ENCODE measurements at places on chromosomes 13 and 19.

GRCh38 chr13:100875392-100876043 lies 200.9 kb upstream of the TMTC4 start:
- peak; percentile 90 for DNase-seq

- no peak for DNase-seq
These were observed 5.5 kb downstream of the UPK1A start for GRCh38 chr19:35671818-35672217.

GRCh38 chr19:57248646-57249045 lies 8.2 kb downstream of the ZNF805 start:
- no peak for DNase-seq

DNA sequence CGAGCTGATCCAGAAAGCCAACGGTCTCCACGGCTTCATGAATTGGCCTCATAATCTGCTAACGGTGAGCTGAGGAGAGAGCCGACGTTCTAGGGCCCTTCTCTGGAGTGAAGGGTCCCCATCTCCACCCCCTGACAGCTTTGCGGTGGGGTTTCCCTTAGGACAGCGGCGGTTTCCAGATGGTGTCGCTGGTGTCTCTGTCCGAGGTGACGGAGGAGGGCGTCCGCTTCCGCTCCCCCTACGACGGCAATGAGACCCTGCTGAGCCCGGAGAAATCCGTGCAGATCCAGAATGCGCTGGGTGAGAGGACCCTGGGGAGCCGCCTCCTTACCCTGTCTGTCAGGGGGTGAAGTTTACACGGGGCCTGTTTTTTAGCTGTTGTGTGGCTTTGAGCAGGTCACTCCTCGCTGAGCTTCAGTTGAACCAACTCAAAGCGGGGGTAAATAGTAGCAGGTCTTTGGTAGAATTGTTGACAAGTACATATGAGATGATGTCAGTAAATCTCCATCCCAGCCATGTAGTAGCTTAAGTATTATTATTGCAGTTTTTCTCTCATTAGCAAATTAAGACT lies 801 bp downstream of the QTRT1 start:
- no peak for DNase-seq

DNA sequence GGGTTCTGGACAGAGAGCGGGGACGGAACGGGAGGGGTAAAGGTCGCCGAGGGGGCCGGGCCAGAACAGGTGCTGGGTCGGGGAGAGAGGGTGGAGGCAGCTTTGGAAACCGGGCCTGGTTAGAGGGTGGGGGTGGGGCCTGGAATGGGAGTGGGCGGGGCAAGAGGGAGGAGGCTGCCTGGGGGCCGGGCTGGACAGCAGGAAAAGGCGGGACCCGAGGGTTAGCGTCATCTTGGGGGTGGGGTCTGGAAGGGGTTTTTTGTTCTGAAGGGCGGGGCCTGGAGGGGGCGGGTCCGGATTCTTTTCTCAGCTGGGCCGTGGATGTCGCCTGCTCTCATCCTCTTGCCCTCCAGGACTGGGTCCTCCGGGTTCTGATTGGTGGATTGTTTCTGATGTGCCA lies 4.3 kb upstream of the ZNF813 start:
- no peak for DNase-seq

- DNase-seq, result no peak
These were observed 19.2 kb downstream of the ATCAY start for GRCh38 chr19:3899531-3900294.

- DNase-seq, result no peak
These were observed 3.1 kb downstream of the FGF9 start for GRCh38 chr13:21673789-21674489.

- DNase-seq, result no peak
These were observed 19.5 kb downstream of the MYO1F start for GRCh38 chr19:8557642-8558238.

DNA sequence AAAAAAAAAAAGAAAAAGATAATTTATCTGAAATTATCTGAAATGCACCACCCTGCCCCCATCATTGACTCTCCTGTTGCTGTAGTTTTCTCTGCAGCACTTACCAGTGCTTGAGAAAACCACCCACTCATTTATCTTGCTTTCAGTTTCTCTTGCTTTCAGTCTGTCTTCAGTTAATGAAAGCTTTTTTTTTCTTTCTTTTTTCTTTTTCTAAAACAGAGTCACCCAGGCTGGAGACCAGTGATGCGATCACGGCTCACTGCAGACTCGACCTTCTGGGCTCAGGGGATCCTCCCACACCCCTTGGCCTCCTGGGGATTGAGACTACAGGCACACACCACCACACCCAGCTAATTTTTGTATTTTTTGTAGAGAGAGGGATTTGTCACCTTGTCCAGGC lies 4.3 kb upstream of the ACP5 start:
- no peak for DNase-seq

DNA sequence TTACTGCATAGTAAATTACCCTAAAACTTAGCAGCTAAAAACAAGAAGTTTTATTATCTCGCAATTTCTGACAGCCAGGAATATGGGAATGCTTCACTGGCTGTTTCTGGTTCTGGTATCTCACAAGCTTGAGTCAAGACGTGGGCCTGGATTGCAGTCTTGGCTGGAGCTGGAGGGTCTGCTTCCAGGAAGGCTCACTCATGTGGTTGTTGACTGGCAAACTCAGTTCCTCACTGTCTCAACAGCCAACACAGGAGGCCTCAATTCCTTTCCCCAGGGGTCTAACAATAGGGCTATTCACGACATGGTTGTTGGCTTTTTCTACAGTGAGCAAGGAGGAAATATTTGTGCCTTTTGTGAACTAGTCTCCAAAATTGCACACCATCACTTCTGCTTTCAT lies 146.3 kb downstream of the GPC5 start:
- DNase-seq, result no peak

- no peak for DNase-seq
These were observed 38.2 kb upstream of the GJB6 start for GRCh38 chr13:20270163-20270865.

- DNase-seq, result no peak
These were observed 290.9 kb upstream of the SOX21 start for GRCh38 chr13:95003019-95003813.

DNA sequence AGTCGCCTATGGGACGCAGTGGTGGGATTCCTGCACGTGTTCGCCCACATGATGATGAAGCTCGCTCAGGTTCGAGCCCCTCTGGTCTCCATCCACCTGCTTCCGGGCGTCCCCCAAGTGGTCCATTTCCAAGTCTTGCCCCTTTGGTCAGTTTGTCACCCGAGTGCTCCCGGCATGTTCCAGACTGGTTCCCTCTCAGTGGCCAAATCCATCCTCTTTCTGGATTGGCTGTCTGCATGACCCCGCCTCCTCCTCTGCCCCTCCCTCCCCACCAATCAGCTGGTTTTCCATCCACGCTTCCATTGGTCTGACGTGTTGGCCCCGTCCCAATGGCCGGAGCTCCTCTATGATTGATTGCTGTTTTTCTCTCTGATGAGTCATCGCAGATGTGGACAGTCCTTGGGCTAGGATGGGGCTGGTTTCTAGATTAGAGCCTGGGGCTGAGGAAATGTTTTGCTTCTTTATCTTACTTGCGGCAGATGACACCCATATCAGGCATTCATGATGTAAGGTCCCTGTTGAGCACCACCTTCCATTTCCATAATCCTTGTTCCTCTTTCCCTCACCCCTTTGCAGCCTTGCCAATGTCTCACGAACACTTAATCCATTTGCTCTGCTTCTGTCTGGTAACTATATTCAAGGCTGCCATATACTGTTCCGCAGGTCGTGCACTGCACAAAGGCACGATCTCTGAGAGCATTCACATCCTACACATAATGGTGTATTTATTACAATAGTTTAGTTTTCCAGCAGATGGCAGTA lies 73.8 kb downstream of the MAP4K1 start:
- DNase-seq, result peak; percentile 24

- no peak for DNase-seq
These were observed 1.1 kb downstream of the COMP start for GRCh38 chr19:18789883-18790565.

DNA sequence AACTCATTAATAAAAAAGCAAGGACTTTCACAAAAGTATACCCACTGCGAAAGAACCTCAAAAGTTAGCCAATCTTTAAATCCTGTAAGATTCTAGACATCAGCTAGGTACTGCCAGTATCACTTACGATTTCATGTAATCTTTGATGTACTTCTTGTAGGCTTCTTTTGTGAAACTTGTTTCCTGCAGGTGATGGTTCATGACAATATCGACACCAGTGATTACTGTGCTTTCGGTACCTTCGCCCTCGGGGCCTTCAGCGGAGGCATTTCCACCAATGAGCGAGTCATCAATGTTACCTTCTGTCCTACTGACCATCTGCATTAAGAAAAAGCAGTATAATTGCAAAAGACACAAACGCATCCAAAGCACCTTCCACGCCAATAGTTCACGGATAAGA lies 1.1 kb downstream of the TPT1 start:
- DNase-seq, result no peak
